ENCODE measurements at places on chromosomes 4 and X. TPM values are rescaled to one million over a fixed set of nuclear protein-coding genes. Genes with fewer than 3 reads are reported as not detected.

Gene FGF13
- total RNA-seq: 6.2 TPM

Gene TBX22
- not detected for total RNA-seq

Gene TMPRSS11F
- total RNA-seq: not detected

Gene TEX13D
- not detected for total RNA-seq

Gene FAT4
- 10.5 TPM for total RNA-seq

Gene PCDH19
- under 0.01 TPM for total RNA-seq

Gene LNX1
- total RNA-seq: 5.1 TPM

Gene DUX4
- total RNA-seq: not detected

Gene CSN2
- not detected for total RNA-seq

Gene UGT2B10
- not detected for total RNA-seq

Gene RNF212
- 0.60 TPM for total RNA-seq

Gene TRIM61
- 1.1 TPM for total RNA-seq

Gene CTAG2
- total RNA-seq: not detected

Gene PPARGC1A
- not detected for total RNA-seq

Gene S100P
- total RNA-seq: not detected

Gene ENAM
- not detected for total RNA-seq

Gene C4orf50
- not detected for total RNA-seq

Gene STATH
- not detected for total RNA-seq

Gene SMR3B
- not detected for total RNA-seq

Gene ETDB
- total RNA-seq: not detected

Gene GPR50
- total RNA-seq: not detected

Gene IL15
- 6.9 TPM for total RNA-seq

Gene P2RY10
- total RNA-seq: not detected

Gene MAGT1
- 160 TPM for total RNA-seq

Gene BRS3
- total RNA-seq: not detected

Gene FAM156A
- 14.4 TPM for total RNA-seq

Gene CSAG1
- not detected for total RNA-seq

Gene PSMD10
- total RNA-seq: 96.7 TPM

Gene DKK2
- total RNA-seq: 0.38 TPM

Gene S100G
- not detected for total RNA-seq

Gene CCDC120
- under 0.01 TPM for total RNA-seq

Gene USP17L24
- total RNA-seq: not detected

Gene NEUROG2
- total RNA-seq: not detected

Gene SEPTIN11
- 207 TPM for total RNA-seq

Gene TEX11
- total RNA-seq: not detected

Gene CTAG1A
- not detected for total RNA-seq

Gene TDO2
- total RNA-seq: not detected

Gene UGT2A1
- not detected for total RNA-seq

Gene ARX
- not detected for total RNA-seq

Gene TLR10
- not detected for total RNA-seq

Gene DMRTC1B
- not detected for total RNA-seq

Gene POLN
- 2.4 TPM for total RNA-seq

Gene RNF150
- 0.30 TPM for total RNA-seq

Gene HERC6
- 3.2 TPM for total RNA-seq

Gene ARHGAP4
- 2.7 TPM for total RNA-seq

Gene PCDH18
- total RNA-seq: 33.4 TPM

Gene KDM5C
- 50.3 TPM for total RNA-seq

Gene PRICKLE3
- total RNA-seq: 3.0 TPM

Gene ANK2
- 17.0 TPM for total RNA-seq

Gene SHOX
- not detected for total RNA-seq

Gene TMEM31
- not detected for total RNA-seq

Gene ITM2A
- total RNA-seq: not detected

Gene FGFBP1
- total RNA-seq: not detected

Gene GAGE12E
- not detected for total RNA-seq

Gene MAGEA6
- not detected for total RNA-seq

Gene GPAT3
- total RNA-seq: 1.1 TPM

Gene CT45A6
- not detected for total RNA-seq
